ENCODE measurements at places on chromosomes 4 and X.

DNA sequence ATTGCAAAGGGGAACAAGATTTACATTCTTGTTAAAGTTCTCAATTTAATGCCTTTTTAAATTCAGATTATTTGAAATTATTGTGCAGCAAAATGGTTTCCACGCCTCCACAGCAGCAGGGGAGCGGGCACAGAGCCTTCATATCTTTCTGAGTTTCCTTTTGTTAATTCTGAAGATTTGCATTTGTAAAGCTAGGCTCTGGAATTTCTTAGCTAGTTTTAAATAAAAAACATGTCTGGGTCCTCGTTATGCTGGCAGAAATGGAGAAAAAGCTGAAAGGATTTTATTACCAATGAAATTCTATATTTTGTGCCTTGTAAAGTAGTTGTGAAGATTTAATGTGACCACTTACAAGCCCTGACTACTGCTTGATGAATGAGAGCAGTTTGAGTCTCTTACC is 40.8 kb upstream of the MAGED1 start:
- DNase-seq = no peak

DNA sequence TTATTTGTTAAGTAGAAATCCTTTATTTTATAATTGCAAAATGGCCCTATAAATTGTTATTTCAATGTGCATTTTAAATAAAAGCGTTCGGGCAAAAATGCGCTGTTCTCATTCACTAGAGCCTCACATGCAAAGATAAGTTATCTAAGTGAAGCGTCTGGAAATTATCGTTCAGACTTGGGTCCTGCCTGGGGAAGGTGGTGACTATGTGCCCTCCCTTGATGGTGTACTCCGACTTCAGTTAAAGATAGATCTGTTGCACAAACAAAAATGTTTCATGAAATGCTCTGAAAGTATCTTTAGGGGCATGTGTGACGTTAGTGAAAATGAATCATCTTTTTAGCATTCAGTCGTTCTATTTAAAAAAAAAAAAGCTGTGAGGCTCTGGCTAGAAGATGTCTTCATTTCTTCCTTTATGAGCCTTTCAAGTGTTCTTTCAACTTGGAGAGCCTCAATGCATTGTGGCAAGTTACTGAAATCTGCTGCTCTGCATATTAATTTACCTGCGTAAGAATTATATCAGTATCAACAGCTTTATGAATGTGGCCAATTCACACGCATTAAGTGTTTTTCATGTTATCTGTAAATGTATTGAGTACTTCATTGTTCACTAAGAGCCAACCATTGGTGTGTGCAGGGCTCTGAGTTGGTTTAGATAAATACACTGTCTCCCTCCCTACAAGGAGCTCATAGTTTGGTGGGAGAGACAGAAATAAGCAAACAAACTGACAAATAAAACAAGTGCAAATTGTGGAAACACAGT is 83.0 kb downstream of the AFF1 start:
- no peak for DNase-seq

GRCh38 chr4:106329041-106329618 is 12.8 kb downstream of the AIMP1 start:
- no peak for DNase-seq

- DNase-seq = no peak
These were observed 119.6 kb downstream of the GATB start for GRCh38 chr4:151641167-151641566.

DNA sequence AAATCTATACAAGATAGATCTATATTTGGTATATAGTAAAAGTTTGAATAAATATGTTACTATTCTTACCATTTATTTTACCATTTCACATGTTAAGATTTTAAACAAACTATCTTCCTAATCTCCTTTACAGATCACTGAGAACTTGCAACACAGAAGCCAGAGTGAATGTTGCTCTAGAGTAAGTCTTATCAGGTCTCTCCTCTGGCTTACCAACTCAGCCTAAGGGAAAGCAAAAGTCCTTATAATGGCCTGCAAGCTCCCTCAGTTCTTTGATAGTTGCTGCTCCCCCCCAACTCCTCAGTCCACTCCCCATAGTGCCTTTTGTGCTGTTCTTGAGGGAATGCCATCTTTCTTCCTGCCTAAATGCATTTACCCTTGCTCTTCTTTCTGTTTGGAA is 25.7 kb upstream of the SLC7A11 start:
- DNase-seq = no peak

DNA sequence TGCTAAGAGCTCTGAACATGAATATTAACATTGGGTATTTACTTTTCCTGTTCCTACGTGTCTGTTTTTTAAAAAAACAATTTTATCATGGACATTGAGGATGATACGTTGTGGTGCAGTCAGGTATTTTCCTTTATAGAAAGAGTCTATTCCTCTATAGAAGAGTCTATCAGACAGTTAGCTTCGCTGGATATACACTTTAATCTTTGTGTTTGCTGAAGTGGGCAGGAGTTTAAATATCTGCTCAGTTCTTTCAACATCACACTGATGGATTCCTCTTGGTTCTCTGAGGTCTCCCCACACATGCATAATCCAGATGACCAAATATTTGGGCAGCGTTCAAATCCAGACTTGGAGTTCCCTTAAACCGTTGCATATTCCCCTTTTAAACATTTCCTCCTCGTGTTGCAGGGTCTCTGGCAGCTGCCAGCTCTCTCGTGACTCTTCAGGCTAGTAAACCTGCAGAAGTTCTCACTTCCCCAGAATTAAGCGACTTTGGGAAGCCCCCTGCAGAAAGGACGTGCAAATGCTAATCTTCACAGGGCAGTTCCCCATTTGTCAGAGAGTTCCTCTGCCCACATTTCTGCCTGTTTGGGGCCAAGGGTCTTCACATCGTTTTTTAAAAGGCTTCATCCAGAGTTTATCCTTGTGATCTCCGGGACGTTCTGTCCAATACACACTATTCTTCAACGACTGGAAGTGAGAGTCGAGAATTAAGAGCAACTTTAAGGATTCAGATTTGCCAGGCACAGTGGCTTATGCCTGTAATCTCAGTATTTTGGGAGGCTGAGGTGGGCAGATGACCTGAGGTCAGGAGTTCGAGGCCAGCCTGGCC is 20.5 kb upstream of the DHRSX start:
- no peak for DNase-seq
